ENCODE measurements at places on chromosomes 11 and 22. TPM values are rescaled to one million over a fixed set of nuclear protein-coding genes. Genes with fewer than 3 reads are reported as not detected.

GRCh38 chr11:76598426-76598839 lies 72.1 kb downstream of the LRRC32 start:
- peak; percentile 54 for DNase-seq

DNA sequence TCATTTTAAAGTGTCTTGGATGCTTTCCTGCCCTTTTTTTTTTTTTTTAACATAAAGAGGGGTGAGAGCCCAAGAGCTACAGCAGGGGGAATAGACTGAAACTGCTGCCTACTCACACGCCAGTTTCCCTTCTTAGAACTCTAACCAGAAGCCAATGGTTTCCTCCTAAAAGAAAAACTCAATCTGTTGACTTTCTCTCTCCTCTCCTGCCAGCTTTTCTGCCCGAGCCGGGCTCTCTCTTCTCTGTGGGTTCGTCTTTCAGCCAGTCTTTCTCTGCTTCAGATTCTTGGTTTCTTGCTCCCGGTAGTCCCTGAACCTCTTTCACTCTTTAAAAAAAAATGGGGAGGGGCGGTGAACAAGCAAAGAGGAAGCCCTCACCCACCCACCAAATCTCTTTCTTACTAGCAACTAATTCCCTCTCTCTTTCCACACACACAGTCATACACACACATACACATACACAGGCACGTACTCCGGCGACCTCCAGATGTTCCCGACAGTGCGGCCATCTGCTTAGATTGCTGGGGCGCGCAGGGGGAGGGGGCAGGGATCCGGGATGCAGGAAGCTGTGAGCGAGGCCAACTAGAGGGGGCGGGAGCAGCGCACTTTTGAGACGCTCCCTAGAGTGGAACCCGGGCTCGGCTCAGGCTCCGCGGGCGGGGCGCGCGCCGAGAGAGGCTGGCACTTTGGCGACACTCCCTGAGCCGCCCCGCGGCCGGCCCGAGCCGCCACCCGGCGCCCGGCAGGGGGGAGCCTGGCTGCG lies 444 bp upstream of the TSKU start:
- DNase-seq = no peak

DNA sequence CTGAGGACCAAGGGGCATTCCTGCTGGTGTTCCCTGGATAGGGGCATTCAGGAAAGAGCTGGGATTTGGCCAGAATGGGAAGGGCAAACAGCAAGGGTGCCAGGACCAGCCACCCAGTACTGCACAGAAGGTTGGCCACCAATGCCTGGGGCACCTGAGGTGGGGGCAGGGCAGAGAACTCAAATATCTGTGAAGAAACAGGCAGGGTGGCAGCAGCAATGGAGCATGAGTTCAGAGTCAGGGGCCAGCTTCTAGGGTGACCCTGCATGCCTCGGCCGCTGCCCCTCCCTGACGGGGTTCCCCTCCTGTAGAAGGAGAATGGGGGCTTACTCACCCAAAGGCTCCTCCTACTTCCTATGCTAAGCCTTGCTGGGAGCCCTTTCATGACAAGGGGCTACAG lies 79.3 kb upstream of the SHANK2 start:
- DNase-seq = no peak

DNA sequence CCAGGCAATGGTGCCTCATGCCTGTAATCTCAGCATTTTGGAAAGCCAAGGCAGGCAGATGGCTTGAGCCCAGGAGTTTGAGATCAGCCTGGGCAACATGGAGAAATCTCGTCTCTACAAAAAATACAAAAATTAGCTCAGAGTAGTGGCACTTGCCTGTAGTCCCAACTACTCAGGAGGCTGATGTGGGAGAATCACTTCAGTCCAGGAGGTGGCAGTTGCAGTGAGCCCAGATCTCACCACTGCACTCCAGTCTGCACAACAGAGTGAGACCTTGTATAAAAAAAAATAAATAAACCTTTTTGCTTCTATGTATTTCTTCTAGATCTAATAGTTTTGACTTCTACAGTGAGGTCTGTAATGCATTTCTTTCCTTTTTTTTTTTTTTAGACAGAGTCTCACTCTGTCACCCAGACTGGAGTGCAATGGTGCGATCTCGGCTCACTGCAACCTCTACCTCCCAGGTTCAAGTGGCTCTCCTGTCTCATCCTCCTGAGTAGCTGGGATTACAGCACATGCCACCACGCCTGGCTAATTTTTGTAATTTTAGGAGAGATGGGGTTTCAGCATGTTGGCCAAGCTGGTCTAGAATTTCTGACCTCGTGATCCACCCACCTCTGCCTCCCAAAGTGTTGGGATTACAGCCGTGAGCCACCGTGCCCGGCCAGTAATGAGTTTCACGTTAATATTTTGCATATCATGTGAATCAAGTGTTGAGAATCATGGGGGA lies 18.1 kb upstream of the RDX start:
- no peak for DNase-seq

The PNPLA5 gene
- not detected for polyA plus RNA-seq

The OR51A7 gene
- polyA plus RNA-seq = not detected

The CBX7 gene
- 38.5 TPM for polyA plus RNA-seq

The INPP5J gene
- polyA plus RNA-seq = not detected
